ENCODE measurements at places on chromosomes 11 and 22. TPM values are rescaled to one million over a fixed set of nuclear protein-coding genes. Genes with fewer than 3 reads are reported as not detected.

DNA sequence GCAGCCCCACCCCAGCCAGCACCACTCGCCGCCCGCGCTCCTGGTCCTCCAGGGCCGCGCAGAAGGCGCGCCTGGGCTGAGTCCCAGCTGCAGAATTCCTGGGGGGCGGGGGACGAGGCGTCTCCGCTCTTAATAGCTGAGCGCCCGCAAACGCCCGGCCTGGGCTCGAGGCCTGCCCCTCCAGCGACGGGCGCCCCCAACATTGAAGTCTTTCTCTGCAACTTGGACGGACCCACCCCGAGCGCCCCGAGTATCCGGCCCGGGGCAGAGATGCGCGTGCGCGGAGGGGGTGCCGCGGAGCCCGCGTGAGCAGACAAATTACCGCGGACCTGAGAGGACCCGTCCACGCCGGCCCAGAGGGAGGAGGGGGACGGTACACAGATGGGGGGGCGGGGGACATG, 6.7 kb upstream of the SYT7 start:
- DNase-seq: peak; percentile 53
- peak overlapping the region; percentile 86 for H3K4me3 ChIP-seq
- H3K36me3 ChIP-seq: no peaks in the 10 kb centered on the region
- H3K4me1 ChIP-seq: peaks cover 11% of the 10 kb centered on the region
- H3K27ac ChIP-seq: no peak overlapping the region

DNA sequence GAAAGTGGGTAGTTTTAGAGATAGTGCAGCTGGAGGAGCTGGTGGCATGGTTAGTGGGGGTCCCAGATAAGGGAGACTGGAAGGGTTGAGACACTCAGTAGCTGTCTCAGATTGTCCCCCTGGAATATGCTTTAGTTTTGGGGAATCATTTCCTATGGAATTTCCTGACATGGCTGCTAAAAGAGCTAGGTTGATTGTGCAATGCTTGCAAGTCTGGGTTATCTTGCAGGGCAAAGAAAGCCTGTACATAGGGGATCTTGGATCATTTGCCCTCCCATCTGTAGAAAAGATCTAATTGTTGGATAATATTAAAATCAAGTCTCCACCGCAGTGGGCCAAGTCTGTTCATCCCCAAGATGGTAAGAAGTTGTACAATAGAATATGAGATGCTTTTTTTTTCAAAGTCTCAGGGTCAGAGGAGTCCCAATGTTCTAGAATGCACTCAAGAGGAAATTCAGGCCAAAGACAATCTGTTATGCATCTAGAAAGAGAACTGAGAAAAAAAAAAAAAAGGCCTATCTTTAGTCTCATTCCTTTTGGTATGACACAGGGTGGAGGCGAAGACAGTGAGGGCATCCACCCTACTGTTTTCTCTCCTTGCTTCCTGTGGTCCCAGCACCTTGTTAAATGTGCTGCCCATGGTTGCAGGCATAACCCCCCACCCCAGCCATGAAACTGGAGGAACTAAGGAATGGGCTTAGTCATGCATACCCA, 20.2 kb downstream of the MS4A6E start:
- no peak overlapping the region for H3K4me3 ChIP-seq
- H3K36me3 ChIP-seq: no peaks in the 10 kb centered on the region
- H3K27ac ChIP-seq: no peak overlapping the region
- DNase-seq: no peak
- peaks cover 15% of the 10 kb centered on the region for H3K4me1 ChIP-seq

DNA sequence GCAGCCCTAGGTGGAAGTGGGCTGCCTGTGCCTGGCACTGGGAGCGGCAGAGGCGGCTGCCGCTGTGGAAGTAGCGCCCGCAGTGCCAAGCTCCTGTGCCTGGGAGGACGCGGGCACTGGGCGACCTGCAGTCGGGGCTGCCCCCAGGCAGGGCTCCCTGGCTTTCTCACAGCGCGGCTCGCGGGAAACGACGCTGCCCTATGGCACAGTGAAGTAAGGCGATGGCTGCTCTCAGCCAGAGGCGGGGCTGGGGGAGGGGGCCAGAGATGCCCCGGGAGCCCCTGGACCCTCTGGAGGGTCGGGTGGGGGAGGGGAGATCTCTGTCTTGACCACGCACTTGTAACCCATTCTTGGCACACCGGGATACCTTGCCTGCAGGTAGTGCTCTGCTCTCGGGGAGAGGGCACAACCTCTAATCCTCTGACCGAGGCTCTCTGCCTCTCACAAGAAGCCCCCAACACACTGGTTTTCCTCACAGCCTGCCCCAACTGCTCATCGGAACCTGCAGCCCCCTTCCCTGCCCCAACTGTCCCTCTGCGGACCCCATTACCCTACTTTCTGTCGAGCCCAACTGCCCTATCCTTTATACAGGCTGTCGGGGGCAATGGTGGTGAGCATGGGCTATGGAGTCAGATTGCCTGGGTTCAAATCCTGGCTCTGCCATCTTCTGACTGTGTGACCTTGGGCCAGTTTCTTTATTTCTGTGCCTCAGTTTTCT, 32.2 kb upstream of the TRIM29 start:
- H3K27ac ChIP-seq: no peak overlapping the region
- H3K27me3 ChIP-seq: peaks cover 75% of the 10 kb centered on the region
- H3K4me1 ChIP-seq: peaks cover 6% of the 10 kb centered on the region
- H3K4me3 ChIP-seq: peak overlapping the region; percentile 28
- no peaks in the 10 kb centered on the region for H3K36me3 ChIP-seq

GRCh38 chr11:69863544-69864200, 44.5 kb upstream of the FGF3 start:
- no peaks in the 10 kb centered on the region for H3K36me3 ChIP-seq
- peaks cover 2% of the 10 kb centered on the region for H3K4me1 ChIP-seq
- peaks cover 13% of the 10 kb centered on the region for H3K27me3 ChIP-seq
- no peak overlapping the region for H3K4me3 ChIP-seq
- H3K27ac ChIP-seq: no peak overlapping the region

GRCh38 chr11:38543311-38543710, 1945.3 kb upstream of the RAG2 start:
- no peaks in the 10 kb centered on the region for H3K27me3 ChIP-seq
- no peak overlapping the region for H3K27ac ChIP-seq
- H3K4me1 ChIP-seq: no peaks in the 10 kb centered on the region
- no peaks in the 10 kb centered on the region for H3K36me3 ChIP-seq

GRCh38 chr22:48574776-48575617, 1252.7 kb downstream of the BRD1 start:
- no peaks in the 10 kb centered on the region for H3K4me1 ChIP-seq
- peaks cover 58% of the 10 kb centered on the region for H3K27me3 ChIP-seq
- peak overlapping the region; percentile 47 for H3K4me3 ChIP-seq
- no peak for DNase-seq

GRCh38 chr11:9977554-9977953, 313.7 kb downstream of the SWAP70 start:
- no peak for DNase-seq
- no peak overlapping the region for H3K4me3 ChIP-seq
- H3K27ac ChIP-seq: no peak overlapping the region
- H3K27me3 ChIP-seq: no peaks in the 10 kb centered on the region
- H3K36me3 ChIP-seq: peaks cover 23% of the 10 kb centered on the region

TMA7B gene
- total RNA-seq: 14.2 TPM

Data from naive thymus-derived CD8-positive, alpha-beta T cell (primary cell).